Stimulated activated CD8-positive, alpha-beta memory T cell treated with anti-CD3 and anti-CD28 coated beads, Interleukin-7, amount 100 ng/mL, for 4 hours (primary cell): ENCODE measurements at places on chromosomes 12 and 14.

- DNase-seq, result no peak
Measured at GRCh38 chr12:103768467-103769123, 72.4 kb downstream of the NT5DC3 start.

DNA sequence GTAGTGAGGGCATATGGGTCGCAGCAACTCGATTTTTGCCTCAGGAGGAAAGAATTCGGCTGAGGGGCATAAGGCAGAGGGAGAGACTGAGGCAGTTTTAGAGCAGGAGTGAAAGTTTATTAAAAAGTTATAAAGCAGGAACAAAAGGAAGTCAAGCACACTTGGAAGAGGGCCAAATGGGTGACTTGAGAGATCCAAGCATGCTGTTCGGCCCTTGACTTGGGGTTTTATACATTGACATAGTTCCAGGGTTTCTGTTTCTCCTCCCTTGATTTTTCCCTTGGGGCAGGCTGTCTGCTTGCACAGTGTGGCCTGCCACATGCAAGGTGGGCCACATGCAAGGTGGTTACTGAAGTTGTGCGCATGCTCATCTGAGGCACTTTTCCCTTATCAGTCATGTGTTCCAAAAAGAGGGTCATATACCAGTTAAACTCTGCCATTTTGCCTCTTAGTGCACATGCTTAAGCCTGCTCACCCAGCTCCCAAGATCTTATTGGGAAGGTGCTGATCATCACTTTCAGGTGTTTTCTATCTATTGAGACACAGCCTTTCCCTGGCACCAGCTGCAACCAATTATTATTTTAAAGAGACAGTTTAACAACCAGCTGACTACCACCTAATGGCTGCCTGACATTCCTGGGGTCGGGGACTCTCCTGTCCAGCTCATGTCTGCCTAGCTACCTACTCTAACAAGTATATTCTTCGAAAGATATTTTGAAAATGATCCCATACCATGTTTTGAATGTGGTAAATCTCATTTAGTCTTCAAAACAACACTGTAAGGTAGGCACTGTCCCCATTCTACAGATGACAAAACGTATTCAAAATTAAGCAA, 19.9 kb downstream of the PTGER2 start:
- DNase-seq, result no peak

DNA sequence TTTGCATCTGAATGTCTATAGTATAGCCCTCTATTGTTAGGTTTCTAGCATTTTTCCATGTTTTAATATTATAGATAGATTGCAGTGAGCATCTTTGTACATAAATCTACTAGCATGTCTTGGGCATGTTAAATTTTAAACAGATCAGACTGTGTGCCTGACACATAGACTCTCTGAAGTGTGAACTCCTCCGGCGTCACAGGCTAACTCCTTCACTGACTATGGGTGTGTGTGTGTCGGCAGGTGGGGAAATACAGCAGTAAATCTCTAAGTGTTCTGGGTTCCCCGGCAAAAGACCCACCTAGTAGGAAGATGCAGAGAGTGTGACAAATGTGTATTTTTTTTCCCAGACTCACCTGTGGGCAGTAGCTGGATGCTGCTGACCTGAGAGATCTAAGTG, 2.3 kb downstream of the VWF start:
- no peak for DNase-seq

DNA sequence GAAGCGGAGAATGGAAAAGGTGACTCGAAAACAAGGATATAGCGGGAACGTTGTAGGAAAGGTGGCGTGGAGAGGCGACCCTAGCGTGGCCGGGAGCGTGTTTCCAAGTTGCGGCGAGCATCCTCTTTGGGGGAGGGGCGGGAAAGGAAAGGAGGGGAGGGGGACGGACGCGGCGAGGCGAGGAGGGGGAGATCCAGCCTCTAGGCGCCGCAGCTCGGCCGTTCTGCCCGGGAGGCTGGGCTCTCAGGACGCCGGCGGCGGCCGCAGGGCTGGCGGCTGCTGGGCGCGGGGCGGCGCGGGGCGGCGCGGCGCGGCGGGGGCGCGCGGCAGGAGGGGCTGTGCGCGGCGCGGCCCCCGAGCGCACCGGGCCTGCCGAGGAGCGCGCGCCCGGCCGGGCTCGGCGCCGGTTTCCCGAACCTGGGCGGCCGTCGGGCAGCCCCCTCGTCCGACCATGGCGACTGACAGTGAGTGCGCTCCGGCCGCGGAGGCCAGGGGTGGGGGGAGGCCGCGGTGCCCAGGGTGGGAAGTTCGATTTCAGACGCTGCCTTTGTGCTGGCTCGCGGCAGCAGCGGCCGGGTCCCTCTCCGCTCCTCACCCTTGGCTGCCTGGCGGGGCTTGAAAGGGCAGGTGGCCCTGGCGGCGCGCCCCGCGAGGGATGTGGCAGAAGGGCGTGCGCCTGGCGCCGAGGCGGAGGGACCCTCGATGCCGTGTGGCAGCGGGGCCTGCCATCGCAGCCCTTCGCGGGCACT, 50.3 kb downstream of the SNAPC1 start:
- no peak for DNase-seq

DNA sequence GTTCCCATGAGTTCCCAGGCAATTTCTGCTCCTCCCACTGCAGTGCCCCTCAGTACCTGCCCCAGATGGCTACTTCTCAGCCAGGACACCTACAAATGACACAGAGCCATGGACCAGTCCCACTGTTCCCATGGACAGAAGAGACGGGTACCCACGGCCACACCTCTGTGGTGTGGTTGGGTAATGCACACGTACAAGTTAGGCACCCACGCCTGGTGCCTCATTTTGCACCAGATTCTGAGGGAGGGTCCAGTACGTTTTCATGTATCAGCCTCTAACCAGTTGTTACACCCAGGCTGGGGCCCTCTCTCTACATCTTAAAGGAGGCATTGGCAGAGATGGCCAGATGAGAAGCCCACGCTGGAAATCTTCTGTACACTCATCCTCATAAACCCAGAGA, 114.0 kb downstream of the DICER1 start:
- no peak for DNase-seq

- no peak for DNase-seq
Measured at GRCh38 chr12:57456737-57457490, 1.8 kb downstream of the INHBE start.

DNA sequence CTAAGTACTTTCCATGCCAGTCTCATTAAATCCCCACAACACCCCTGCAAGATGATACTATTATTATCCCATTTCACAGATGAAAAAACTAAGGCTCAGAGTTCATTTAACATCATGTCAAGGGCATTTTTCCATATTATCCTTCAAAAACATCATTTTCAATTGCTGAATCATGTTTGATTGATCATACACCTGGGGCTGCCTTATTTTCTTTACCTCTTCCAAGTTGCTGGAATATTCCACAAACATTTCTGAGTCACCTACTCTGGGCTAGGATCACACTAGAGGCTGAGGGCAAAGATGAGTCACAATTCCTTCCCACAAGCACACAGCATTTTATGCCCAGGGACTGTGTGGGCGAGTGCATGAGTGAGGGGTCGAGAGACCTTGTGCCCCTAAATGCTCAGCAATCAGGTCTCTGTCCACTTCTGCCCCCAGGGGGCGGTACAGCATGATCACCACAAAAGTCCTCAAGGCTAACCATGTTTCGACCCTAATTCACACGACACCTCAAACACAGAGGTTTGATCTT, 14.1 kb upstream of the TMEM119 start:
- DNase-seq, result peak; percentile 62

DNA sequence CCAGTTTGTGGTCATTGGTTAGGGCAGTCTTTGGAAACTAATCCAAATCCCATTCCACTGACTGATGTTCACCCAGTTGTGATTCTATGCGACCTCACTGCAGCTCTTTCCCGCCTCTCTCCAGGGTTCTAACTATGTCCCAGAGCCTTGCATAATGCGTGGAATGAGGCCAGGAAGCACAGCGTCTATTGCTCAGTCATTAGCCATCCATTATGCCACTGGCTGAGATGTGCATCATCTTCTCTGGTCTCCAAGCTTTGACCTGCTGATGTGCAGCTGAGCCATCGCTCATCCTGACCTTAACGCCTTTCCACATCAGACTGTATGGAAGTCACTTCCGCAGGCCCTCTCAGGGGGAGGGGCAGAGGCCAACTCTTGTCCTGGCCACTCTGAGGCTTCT, 115.4 kb upstream of the VRK1 start:
- no peak for DNase-seq

DNA sequence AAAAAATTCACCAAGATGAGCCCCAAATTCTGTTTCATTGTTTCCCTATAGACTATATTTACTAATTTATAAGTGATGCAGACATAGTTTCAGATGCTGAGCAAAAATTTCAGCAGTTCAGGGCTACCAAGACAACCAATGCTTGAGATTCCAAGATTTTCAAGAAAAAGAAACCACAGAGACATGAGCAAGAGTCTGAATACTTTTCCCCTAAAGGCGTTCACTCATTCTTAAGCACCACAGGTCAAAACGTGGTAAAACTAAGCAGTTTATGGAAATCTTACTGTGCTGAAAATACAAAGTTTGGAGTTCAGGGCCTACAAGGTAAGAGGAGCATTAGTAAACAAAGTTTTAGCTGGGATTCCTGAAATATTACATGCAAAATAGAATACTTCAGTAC, 221.2 kb downstream of the KCNH5 start:
- no peak for DNase-seq

DNA sequence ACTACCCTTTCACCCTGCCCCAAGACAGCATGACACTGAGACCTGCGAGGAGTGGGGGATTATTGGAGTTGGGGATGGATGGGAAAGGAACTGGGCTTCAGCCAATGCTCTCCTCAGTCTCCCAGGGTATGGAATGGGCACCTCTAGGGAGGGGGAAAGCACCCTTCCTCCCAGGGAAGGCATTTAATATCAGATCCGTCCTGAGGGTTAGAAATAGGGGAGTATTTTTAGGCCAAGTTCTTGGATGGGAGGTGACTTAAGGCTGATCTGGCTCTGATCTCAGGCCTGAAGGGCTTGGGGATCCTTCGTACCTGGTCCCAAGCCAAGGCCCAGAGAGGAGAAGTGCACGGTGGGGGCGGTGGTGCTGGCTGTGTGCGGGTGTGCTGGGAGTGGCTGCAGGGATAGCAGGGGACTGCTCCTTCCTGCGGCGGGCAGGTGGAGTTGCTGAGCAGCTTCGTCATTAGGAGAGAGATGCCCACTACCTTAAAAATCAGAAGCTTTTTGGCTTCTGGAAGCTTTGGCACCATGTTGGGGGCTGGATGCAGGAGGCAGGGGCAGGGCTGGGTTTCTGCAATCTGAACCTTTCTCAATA, 7.0 kb upstream of the CEBPE start:
- DNase-seq, result no peak

DNA sequence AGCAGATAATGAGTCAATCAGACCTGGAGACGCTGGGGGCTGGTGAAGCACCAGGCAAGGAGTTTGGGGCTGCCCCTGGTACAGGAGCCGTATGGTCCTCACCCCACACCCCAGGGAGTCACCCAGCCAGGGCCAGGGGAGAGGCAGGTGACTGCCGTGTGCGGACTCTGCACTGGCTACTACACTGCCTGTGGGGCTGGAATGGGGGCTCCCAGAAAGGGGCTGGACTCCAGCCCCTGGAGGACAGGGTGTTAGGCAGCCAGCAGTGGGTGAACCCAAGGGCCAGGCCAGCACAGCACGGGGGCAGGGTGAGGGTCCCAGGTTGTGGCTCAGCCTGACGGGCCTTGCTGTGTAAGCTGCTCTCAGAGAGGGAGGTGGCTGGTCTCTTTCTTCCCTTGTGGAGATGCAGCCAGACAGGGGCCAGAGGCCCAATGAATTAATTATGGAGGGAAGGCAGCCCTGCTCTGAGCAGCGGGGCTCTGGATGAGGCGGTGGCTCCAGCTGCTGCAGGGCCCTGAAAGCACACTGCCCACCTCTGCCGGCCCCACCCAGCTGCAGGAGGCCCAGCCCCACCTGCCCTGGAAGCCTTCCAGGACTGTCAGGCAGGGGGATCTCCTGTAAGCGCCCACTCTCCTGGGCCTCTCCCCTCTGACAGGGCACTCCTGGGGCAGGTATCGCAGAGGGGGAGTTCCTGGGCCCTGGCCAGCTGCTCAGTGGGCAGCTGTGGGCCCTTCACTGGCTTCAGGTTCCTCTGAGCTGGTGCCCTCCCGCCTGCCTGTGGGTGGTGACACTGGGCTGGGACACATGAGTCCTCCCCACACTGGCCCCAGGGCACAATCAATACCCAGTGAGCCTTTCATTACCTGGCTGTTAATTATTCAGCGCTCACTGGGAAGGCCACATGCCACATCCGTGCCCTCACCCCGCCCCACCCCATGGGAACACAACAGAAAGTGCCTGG, 142.5 kb upstream of the C14orf180 start:
- no peak for DNase-seq

DNA sequence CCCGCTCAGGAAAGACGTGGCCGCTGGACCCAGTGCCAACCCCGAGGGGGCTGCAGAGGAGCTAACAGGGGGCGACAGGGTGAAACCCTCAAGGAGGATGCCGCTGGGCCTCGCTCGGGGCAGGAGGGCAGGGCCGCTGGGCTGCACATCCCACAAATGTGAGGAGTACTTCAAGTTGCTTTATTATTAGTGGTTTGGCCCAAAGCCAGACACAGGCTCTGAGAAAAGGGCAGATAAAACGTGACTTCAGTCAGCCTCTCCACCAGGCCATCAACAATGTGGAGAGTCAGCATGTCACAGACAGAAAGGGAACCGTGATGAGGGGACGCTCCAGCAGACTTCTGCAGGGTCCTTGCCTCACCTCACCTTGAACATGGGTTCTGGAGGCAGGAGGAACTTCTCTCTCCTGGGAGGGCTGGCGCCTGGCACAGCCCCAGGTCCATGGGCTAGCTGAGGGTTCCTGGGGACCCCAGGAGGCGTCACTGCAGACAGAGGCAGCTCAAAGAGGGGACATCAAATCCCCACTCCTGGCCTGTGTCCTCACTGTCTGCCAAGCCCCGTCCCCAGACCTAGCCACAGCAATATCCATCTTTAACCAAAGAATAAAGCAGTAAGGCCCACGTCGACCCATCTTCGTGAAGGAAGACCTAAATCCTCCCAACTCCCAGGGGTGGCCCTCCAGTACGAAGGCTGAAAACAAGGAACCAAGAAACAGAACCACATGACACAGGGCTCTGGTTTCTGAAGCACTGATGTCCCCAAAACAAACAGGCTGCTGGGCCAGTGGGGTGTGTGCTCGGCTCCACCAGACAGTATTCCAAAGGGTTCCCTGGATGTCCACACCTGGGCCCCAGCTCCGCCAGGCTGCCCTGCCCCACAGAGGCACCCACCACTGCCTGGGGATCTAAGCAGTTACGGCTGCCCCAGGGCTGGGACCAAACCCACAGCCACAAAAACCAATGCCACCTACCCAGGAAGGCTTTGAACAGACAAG, 35.1 kb downstream of the CCDC85C start:
- DNase-seq, result no peak

GRCh38 chr12:51335931-51336330, 10.5 kb downstream of the CELA1 start:
- no peak for DNase-seq

- no peak for DNase-seq
Measured at GRCh38 chr14:73055251-73055650, 3.1 kb upstream of the RBM25 start.

- no peak for DNase-seq
Measured at GRCh38 chr12:26068503-26068902, 56.3 kb downstream of the BHLHE41 start.

- DNase-seq, result no peak
Measured at GRCh38 chr14:33618361-33619105, 332.3 kb downstream of the EGLN3 start.

- DNase-seq, result no peak
Measured at GRCh38 chr14:32381869-32382268, 52.8 kb downstream of the AKAP6 start.
